ENCODE measurements at places on chromosomes 3 and 15.

DNA sequence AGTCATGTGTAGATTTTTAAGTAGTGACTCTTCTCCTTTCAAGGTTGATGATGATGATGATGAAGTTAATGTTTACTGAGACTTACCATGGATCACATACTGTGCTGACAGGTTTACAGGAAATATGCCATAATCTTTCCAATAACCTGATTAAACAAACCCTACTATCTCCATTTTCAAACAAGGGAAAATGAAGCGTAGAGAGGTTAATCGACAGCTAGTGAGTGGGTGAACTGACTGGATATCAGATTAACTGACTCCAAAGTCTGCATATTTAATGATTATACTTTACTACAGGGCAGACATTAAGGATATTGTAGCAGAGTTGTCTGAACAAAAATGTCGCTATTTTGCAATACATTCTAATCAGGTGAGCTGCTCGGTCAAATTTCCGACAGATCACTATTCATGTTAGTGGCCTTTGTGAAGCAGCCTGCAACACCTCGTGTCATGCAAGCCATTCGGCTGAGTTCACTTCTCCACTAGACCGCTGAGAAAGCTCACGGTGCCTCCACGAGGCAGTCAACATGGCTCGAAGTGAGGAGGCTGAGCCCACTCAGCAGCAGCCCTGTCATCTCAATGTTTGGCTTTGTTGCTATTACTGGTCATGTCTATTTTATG lies 264.2 kb downstream of the NFKBIZ start:
- no peak for DNase-seq

GRCh38 chr3:126438746-126439145 lies 36.9 kb downstream of the ZXDC start:
- DNase-seq, result no peak

DNA sequence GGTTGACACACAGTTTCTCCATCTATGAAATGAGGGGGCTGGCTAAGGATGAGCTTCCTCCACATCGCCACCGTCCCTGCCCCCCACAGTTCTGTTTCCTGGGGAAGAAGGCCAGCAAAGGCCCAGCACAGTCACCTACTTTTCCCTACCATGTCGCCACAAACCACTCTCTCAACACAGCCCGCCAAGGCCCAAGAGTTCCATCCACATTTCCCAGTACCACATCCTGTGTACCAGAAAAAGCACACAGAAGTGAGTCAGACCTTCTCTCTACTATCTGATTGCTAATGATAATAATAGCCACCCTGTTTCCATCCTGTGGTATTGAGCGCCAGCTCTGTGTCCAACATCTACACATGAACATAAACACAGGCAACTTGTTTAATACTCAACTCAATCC lies 30.3 kb upstream of the C15orf39 start:
- no peak for DNase-seq

GRCh38 chr3:131072845-131073244 lies 46.2 kb downstream of the NEK11 start:
- DNase-seq, result no peak

GRCh38 chr15:56973463-56973862 lies 55.0 kb downstream of the TCF12 start:
- DNase-seq, result no peak

- DNase-seq, result no peak
Observed at GRCh38 chr15:72782274-72783003, 1.1 kb downstream of the ADPGK start.

DNA sequence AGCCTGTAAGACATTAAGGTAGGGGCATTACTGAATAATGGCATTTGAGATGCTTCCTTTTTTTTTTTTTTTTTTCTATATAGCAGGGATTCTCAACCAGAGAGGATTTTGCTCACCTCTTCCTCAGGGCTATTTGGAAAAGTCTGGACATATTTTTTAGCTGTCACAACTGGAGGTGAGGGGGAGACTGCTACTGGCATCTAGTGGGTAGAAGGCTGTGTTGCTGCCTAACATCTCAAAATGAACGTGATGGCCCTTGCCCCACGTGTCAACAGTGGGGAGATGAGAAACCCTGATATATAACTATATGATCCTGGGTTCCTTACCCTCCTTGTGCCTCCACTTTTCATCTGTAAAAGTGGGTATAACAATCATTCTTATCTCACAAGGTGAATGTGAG lies 71.9 kb downstream of the CADPS start:
- no peak for DNase-seq

DNA sequence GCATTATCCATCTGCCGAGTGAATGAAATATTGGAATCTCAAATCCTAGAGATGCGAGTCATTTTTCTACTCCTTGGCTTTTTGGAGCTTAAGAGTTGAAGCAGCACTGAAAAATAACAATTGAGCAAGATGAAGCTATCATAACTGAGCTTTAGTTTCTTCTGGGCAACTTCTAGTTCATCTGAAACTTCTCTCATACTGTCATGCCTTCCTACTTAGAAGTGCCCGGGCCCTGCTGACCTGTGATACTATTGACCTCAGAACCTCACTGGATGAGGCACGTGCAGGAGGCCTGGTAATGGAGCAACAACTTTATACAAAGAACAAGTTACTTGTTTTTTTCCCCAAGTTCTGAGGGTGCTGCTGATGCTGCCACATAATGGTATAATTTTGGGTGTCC lies 48.5 kb upstream of the P3H2 start:
- DNase-seq, result no peak

DNA sequence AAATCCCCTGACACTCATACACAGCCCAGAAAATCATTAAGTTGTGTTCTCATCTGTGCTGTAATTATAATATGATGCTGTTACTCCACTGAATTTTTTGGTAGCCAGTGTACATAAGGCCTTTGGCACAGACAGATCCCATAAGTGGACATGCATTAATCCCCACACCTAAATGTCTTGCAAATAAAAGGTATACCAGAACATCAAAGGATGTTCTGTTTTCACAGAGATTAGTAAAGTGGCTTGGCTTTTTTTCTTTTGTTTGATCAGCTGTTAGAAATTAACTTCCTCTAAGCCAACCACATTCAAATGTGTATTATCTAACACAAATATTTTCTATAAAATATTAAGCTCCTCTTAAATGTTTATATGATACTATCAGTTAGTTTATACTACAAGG lies 2.7 kb downstream of the SST start:
- DNase-seq, result no peak

DNA sequence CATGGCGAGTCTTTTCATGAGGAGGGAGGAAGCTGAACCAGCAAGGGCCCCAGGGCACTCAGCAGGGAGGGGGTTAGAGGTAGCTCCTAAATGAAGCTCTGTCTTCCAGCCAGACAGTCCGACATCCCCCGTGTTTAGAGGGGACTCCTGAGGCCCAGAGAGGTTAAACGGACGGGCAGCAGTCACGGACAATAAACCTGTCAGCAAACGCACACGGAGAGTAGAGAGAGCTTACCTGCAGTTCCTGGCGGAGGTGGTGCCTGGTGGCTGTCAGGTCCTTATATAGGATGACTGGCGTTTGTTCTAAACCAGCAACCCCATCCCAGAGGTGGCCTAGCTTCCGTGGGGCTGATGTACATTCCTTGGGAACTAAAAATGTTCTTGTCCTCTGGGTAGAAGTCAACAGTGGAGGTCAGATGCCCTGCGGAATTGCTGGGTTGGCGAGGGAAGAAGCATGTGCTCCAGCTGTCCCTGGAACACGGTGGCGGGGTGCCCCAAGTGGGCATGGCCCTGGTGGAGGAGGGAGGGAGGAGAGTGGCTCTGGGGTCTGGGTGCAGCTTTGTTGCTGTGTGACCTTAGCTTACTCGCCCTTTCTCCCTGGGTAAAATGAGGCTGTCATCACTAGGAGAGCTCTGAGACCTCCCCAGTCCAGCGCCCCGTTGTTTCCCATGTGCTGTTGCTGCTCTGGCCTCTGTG lies 2.1 kb downstream of the GHRL start:
- DNase-seq, result no peak

DNA sequence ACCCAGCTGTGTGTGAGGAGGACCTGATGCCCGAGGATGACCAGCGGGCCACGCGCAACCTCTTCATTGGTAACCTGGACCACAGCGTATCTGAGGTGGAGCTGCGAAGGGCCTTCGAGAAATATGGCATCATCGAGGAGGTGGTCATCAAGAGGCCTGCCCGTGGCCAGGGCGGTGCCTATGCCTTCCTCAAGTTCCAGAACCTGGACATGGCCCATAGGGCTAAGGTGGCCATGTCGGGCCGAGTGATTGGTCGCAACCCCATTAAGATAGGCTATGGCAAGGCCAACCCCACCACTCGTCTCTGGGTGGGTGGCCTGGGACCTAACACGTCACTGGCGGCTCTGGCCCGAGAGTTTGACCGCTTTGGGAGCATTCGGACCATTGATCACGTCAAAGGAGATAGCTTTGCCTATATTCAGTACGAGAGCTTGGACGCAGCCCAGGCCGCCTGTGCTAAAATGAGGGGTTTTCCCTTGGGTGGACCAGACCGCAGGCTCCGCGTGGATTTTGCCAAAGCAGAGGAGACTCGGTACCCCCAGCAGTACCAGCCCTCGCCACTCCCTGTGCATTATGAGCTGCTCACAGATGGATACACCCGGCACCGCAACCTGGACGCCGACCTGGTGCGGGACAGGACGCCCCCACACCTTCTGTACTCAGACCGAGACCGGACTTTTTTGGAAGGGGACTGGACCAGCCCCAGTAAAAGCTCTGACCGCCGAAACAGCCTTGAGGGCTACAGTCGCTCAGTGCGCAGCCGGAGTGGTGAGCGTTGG lies 1.5 kb downstream of the RBM15B start:
- DNase-seq, result no peak

DNA sequence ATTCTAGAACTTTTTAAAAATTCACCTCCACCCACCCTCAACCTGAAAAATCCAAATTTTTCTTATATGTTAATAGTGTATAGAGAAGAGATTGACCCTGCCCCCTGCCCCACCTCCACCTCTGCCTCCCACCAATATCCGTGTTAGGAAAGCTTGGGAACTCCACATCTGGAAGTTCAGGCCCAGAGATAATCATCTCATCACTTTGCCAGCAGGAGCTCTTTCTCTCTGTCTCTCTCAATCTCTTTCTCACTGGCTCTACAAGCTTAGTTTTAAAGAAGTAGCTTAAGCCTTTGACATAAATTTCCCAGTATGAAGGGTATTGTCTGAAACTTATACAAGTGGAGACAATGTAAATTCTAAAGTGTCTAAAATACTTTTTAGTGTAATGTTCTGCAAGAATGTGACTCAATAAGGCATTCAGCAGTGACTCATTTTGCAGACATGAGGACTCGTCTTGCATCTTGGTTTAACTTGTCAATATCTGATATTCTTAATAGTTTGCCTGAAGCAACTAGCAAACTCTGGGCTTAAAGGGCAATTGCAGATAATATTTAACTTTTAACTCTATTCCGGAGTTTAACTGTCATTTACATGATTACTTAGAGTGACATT lies 299.8 kb upstream of the EPHA3 start:
- no peak for DNase-seq

- no peak for DNase-seq
Observed at GRCh38 chr3:169968224-169968885, 1.7 kb downstream of the SEC62 start.

GRCh38 chr15:25884370-25884769 lies 21.2 kb upstream of the ATP10A start:
- DNase-seq, result no peak

GRCh38 chr3:97822359-97822775 lies 556 bp downstream of the CRYBG3 start:
- DNase-seq, result peak; percentile 13

DNA sequence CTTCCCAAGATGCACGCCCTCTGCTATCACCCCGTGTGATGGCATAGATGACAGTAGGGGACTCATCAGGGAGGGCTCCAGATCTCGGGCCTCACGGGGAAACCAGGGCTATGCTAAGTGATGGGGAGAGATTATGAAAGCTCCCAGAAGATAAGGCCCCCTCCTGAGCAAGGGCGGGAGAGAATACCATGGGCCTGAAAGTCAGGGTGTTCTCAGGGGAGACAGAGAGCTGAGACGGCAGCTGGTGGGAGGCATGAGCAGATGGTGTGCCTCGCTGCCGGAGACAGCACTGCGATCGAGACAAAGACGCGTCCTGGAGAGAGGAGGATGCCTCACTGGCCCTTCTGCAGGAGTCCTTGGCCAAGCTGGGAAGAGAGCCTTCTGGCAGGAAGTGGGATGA lies 106.5 kb upstream of the ADPGK start:
- DNase-seq, result no peak

GRCh38 chr3:22122567-22122966 lies 371.6 kb upstream of the ZNF385D start:
- DNase-seq, result no peak

GRCh38 chr3:81601707-81602305 lies 159.6 kb downstream of the GBE1 start:
- DNase-seq, result no peak

DNA sequence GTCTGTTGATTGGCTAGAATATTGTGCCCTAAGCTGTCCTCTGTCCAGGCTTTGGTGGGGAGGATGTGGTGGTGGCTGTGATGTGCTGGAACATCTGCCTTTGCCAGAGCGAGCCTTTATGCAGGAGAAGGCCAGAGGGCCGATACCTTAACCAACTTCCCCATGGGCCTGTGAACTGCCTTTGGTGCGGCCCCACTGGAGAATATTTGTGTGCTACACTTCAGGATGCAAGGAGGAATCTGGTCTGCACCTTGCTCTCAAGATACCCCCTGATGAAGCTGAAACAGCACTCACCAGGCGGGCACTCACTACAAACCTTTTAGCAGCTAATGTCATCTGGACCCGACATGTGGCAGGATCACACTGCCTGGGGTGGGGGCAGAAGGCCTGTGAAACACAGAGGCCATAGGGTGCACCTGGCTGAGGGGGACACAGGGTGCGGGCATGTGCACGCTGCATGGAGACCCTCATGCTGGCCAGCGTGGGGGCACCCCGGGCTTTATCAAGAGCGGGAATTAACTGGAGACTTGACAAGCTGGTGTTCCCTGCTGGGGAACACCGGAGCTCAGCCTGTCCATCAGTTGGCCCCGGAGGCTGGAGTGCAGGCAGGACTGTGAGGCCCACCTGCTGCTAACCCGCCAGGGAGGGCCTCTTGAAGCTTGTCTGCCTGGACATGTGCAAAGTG lies 16.4 kb downstream of the PRR23E start:
- DNase-seq, result no peak

GRCh38 chr3:46112296-46112695 lies 85.0 kb upstream of the XCR1 start:
- DNase-seq, result no peak

DNA sequence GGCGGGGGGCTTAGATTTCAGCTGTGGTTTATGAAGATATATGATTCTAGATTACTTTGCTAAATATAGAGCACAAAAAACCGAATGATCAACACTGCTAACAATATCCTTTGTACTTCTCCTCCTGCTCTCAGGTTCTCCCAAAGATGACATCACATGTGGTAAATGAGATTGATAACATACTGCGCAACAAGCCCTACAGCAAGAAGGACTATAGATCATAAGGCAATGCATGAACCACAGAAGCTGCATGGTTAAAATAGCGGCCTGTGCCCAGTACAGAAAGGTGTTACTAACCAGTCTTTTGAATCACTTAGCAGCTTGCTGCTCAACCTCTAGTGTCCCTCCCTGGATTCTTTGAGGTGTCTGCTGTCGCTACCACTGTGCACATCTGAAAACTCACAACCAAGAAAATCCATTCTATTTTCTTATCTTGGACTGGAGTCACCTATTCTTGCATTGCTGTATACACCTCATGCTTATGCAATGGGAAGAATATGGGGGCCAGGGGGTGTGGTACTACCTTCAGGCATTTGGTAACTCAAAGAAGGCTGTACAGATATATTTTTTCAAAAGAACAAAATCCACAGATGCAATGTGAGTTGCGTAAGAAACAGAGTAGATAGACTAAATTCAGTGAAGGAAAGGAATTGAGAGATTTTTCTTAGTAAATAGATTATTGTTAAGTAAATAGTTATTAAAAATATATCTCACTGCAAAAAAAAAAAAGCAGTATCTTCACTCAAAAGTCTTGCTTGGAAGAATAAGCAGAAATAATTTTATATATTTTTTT lies 18.2 kb downstream of the SSR3 start:
- DNase-seq, result no peak

- no peak for DNase-seq
Observed at GRCh38 chr15:42491539-42492225, 741 bp upstream of the ZNF106 start.

Measured in CD4-positive, alpha-beta T cell treated with Interleukin-21 for 1 hour (primary cell).